ENCODE measurements at places on chromosomes 16 and 17.

DNA sequence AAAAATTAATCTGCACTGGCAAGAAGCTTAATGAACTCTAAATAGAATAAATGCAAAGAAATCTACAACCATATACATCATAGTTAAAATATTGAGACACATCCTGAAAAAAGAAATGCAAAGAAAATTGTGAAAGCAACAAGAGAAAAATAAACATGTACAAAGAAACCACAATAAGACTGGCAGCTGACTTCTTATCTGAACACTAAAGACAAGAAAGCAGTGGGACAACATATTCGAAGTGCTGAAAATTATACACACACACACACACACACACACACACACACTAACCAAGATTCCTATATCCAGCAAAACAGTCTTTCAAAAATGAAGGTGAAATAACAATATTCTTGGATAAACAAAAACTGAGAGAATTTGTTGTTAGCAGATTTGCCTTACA is 366.5 kb upstream of the C16orf82 start:
- no peak for DNase-seq

GRCh38 chr17:48579471-48579759 is 1.3 kb upstream of the HOXB4 start:
- no peak for DNase-seq

GRCh38 chr17:82913304-82914043 is 73.7 kb upstream of the ZNF750 start:
- no peak for DNase-seq

DNA sequence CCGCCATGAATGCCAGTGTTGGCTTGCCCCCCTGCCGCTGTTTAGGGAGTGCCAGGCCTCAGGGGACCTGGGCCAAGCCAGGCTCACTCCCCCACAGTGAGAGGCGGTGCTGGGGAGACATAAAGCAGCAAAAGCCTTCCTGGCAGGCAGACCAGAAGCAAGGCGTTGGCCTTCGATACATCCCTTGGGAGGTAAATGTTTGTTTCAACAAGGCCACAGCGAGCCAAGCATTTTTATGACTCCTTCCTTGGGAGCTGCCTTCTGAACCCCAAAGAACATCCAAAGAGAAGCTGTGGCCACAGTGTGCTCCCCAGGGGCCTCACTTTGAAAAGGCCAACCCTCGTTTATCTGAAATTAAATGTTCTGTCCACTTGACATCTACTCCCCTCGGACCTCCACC is 119.7 kb upstream of the CIBAR2 start:
- DNase-seq: no peak

GRCh38 chr16:50068550-50068949 is 2.8 kb downstream of the HEATR3 start:
- no peak for DNase-seq

DNA sequence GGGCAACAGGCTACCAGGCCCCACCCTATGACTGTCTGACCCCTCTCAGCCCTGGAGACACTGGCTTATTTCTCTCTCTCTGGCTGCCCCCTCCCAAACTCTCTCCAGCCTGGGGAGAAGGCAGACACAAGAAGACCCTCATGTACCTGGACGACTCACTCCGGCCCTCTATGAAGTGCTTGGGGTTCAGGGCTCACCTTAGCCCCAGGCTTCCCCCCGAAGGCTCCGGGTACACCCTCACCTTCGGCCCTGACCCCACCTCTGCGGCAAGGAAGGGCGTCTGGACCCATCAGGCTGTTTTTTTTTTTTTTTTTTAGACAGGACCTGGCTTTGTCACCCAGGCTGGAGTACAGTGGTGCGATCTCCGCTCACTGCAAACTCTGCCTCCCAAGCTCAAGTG is 906 bp upstream of the CARMIL2 start:
- no peak for DNase-seq

GRCh38 chr16:72428681-72429376 is 256.9 kb upstream of the PMFBP1 start:
- no peak for DNase-seq

- DNase-seq: no peak
These were observed 5.2 kb downstream of the NAGLU start for GRCh38 chr17:42541041-42541833.

DNA sequence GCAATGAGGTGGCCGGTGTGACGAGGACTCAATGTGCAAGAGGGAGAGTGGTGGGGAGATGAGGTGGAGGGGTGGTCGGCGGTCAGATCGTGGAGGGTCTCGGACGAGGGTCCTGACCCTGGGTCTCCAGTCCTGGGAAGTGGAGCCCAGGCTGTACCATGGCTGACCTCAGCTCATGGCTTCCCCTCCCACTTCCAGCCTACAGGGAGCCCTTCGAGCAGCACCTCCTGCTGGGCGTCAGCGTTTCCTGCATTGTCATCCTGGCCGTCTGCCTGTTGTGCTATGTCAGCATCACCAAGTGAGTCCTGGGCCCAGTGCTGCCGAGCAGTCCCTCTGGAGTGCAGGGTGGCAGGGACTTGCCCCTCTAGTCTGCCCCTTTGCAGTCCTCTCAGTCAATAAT is 41.8 kb downstream of the IL4R start:
- DNase-seq: peak; percentile 46

- DNase-seq: no peak
These were observed 22.1 kb downstream of the TMEM94 start for GRCh38 chr17:75478508-75478907.

GRCh38 chr16:82857693-82858365 is 231.1 kb downstream of the CDH13 start:
- DNase-seq: no peak

DNA sequence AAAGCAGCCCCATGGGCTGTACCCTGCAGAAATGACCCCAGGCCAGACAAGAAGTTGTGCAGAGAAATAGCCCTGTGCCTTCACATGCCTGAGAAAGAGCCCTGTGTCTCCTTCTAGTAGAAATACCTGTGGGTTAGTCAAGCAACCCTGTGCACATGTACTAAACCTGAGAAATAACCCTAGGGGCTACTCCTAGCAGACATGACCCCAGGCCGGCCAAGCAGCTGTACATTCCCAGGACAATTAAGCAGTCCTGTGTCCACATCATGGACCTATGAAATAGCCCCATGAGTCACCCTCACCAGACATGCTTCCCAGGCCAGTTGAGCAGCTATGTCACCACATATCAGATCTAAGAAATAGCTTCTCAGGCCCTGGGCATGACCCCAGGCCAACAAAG is 519.7 kb upstream of the CA10 start:
- no peak for DNase-seq

DNA sequence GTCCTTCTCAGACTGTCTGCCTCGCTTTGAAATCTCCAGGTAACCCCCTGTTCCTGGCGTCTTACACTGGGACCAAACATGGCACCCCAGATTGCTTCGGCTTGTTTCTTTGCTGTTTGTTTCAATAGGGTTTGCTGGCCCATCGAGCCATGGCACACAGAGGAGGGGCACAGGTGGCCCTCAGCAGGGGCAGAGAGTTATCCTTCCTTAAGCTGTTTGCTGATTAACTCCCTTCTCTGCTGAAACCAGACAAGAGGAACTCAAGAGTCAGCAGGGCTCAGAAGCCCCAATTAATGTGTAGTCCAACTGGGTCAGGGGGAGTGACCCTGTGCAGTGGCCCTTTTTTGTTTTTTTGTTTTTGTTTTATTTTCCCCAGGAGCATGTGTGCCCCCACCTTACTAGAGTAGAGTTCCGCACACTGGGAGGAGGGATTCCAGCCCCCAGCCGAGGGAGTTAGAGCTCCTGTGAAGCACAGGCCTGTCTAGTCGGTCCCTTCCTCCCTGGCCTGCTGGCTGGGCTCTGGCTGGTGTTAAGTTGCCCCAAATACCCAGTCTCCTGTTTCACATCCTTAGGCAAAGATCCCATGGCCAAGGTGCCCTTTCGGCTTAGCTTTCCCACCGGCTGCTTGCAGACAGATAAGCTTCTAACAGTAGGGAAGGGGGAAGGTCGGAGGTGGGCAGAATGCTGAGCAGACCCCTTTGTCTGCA is 39.3 kb downstream of the YPEL2 start:
- DNase-seq: no peak

- DNase-seq: peak; percentile 65
These were observed 23.6 kb upstream of the FZD2 start for GRCh38 chr17:44533533-44534246.

DNA sequence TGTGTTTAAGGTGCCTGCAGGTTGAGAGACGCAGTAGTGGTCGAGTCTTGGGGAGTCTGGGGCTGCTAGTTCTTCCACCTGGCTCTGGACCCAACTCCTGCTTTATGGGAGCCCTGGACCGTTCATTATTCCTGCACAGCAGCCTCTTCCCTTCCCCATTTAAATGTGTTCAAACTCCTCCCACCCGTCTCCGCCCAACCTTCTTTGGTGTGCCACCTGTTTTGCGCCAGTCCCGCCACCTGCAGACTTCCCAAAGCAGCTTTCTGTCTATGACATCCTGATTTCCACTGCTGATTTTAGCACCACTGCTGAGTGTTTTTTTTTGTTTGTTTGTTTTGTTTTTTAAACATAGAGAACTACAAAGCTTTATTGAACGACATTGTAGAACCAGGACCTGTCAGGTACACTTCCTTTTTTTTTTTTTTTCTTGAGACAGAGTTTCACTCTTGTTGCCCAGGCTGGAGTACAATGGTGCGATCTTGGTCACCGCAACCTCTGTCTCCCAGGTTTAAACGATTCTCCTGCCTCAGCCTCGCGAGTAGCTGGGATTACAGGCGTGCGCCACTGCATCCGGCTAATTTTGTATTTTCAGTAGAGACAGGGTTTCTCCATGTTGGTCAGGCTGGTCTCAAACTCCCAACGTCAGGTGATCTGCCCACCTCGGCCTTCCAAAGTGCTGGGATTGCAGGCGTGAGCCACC is 12.8 kb downstream of the ADORA2B start:
- DNase-seq: no peak

GRCh38 chr17:45656527-45657181 is 127.5 kb upstream of the CRHR1 start:
- no peak for DNase-seq

GRCh38 chr16:89007371-89008249 is 30.6 kb upstream of the CBFA2T3 start:
- DNase-seq: no peak

Measured in stimulated activated CD4-positive, alpha-beta T cell treated with anti-CD3 and anti-CD28 coated beads, Interleukin-15, amount 100 ng/mL, for 1 hour (primary cell).